ENCODE measurements at places on chromosomes 13 and 19.

DNA sequence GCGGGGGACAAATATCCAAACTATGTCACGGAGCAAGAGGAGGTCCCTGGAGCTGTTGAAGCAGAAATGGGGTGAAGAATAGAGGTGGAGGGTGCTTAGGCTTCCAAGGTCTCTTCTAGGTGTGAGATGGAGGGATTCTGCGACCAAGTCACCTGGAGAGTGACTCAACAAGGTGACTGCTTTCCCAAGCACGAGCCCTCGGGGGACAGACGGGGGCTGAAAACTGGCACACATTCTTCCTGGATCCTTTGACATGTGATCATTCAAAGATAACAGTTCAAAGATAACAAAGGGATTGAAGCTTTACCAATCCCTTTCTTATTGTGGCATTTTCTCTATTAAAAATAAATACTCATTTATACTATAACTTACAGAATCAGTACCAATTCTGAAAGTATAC is 2.2 kb upstream of the TEX101 start:
- DNase-seq = no peak

GRCh38 chr19:32798201-32798600 is 71.4 kb downstream of the SLC7A9 start:
- DNase-seq = no peak

- DNase-seq = no peak
Measured at GRCh38 chr13:99193152-99193551, 7.5 kb upstream of the UBAC2 start.

GRCh38 chr19:7690779-7691258 is 10.2 kb downstream of the TRAPPC5 start:
- DNase-seq = no peak

- DNase-seq = no peak
Measured at GRCh38 chr19:3411636-3412035, 45.3 kb downstream of the NFIC start.

GRCh38 chr13:44331912-44332851 is 41.4 kb upstream of the SERP2 start:
- DNase-seq = no peak

DNA sequence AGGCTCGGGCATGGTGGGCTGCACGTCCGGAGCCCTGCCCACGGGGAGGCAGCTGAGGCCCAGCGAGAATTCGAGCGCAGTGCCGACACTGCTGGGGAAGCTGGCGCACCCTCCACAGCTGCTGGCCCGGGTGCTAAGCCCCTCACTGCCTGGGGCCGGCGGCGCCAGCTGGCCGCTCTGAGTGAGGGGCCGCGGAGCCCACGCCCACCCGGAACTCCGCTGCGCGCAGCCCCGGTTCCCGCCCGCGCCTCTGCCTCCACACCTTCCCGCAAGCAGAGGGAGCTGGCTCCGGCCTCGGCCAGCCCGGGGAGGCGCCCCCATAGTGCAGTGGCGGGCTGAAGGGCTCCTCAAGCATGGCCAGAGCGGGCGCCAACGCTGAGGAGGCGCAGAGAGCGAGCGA is 2080.4 kb downstream of the PCDH9 start:
- no peak for DNase-seq

DNA sequence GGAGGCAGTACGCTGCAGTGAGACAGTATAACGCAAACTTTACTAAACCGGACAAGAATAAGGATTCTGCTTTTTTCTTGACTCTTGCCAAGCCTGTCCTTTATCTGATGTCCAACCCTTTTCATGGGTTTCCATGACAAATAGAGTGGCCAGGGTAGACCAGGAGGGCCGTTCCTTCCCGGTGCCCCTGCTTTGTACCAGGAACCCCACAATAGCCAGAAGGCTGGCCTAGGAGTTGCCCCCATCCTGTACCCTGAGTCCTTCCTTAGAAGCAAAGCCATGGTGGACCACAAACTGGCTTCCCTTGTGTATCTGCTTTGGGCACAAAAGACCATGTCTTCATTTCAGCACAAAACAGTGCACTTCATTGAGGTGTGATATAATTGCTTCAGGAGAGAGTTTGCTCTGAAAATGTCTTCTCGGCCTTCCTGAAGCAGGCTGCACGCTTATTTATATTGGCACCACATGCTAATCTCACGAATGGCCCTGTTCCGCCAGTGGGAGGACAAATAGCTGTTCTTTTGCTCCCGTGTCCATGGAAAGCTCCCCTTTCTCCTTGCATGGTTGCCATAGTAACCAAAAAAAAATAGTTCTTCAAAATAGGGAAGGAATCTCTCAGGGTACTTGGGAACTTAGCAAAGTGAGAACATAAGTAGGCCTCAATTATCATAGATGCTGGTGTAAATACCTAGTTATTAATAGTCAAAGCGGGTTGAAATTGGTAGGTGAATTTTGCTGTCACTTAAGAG is 222.1 kb downstream of the ZIC5 start:
- DNase-seq = no peak

- DNase-seq = no peak
Measured at GRCh38 chr13:34217343-34218025, 399.5 kb downstream of the RFC3 start.

GRCh38 chr13:32298695-32299094 is 16.5 kb downstream of the ZAR1L start:
- DNase-seq = no peak

GRCh38 chr19:46840498-46840942 is 10.1 kb downstream of the AP2S1 start:
- DNase-seq = no peak

- DNase-seq = no peak
Measured at GRCh38 chr13:28385362-28385761, 109.6 kb downstream of the FLT1 start.

GRCh38 chr13:40553356-40553755 is 113.1 kb downstream of the FOXO1 start:
- DNase-seq = no peak

- no peak for DNase-seq
Measured at GRCh38 chr13:59728896-59729545, 434.7 kb downstream of the DIAPH3 start.

DNA sequence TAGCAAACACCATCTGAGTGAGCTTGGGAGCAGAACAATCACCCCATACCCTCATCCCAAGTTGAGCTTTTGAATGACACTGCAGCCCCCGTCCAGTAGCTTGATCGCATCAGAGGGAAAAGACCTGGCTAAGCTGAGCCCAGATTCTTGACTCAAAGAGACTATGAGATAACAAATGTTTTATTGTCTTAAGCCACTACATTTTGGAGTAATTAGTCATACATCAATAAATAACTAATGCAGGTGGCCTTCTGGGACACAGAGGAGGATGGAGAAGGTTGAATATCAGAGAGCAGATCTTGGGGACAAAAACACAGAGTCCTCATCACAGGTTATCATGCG is 24.6 kb upstream of the IGSF23 start:
- no peak for DNase-seq

DNA sequence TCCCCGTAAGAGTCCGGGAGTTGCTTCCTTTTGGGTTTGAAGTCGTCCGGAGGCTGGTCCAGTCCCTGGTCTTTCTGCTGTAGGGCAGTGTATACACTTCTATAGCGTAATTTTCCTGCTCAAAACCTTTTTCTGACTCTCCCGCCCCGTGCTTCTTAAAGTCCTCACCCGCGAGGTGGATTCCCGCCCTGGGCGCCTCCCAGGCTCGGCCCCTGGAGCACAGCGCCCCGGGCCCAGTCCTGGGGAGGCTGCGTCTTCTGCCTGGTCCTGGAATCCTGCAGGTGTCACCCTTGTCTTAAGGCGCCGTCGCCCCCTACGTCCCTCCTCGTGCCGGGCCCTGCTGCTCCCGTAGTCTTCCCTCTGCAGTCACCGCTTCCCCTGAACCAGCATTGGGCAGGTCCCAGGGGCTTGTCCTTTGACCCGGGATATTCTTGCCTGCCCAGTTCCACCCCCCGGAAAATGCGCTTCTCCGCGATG is 34.4 kb upstream of the ZNF808 start:
- no peak for DNase-seq

- DNase-seq = no peak
Measured at GRCh38 chr19:6970443-6970842, 50.8 kb downstream of the MBD3L2B start.

- no peak for DNase-seq
Measured at GRCh38 chr19:45402298-45403061, 2.4 kb downstream of the PPP1R13L start.

DNA sequence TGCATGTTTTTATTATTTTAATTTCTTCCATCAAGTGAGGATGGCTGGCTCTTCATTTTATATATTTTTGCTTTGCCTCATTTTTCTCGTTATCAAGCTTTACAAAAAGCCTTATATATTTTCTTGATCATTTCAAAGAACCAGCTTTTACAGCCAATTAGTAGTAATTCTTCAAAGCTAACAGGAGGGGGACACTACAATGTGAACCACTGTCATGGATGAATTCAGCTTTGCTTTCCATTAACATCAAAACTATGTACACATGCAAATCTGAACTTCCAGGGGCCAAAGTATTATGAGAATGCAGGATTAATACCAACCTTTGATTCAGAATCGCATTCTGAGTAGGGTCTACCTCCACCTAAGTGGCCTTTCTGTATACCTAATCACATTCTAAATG is 11.1 kb downstream of the UQCRFS1 start:
- no peak for DNase-seq

DNA sequence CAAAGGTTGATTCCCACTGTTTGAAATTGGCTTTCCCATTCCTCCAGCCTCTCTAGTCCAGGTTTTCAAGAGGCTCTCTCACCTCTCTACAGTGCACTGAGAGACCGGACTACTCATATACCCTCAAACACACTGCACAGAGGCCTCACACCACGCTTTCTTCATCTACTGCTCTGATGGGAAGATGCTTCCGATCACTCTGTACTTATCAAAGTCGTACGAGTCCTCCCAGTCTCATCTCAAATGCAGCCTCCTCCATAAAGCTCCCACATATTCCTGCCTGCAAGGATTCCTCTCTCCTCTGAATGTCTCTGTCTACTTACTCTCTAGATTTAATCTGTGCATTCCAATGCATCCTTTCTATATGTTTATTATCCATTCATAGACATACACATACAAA is 164.4 kb downstream of the EFNB2 start:
- no peak for DNase-seq

GRCh38 chr13:100646030-100646673 is 28.4 kb downstream of the TMTC4 start:
- DNase-seq = no peak

DNA sequence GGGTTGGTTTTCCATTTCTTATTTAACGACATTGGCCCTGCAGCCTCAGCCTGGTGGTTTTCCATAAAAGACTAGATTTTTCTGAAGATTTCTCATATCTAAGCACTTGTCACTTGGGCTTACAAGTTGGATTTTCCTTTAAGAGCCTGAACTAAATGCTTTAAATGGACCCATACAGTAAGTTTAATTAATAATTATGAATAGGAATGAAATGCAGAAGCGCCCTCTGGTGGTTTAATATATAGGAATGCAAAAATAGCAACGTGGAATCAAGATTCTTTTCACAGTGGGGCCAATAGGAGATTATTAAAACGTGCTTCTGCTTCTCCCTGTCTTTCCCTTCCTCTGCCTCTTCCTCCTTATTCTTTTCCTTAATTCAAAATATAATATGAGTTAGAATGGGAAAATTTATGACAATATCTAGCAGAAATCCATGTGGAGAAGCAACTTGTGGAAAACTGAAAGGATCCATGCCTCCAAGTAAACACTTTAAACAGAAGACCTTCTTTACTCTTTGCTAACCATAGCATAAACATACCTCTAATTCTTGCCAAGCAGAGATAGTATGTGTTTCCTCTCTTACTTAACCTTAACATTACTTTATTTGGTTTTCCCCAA is 324.0 kb downstream of the GPC5 start:
- no peak for DNase-seq

DNA sequence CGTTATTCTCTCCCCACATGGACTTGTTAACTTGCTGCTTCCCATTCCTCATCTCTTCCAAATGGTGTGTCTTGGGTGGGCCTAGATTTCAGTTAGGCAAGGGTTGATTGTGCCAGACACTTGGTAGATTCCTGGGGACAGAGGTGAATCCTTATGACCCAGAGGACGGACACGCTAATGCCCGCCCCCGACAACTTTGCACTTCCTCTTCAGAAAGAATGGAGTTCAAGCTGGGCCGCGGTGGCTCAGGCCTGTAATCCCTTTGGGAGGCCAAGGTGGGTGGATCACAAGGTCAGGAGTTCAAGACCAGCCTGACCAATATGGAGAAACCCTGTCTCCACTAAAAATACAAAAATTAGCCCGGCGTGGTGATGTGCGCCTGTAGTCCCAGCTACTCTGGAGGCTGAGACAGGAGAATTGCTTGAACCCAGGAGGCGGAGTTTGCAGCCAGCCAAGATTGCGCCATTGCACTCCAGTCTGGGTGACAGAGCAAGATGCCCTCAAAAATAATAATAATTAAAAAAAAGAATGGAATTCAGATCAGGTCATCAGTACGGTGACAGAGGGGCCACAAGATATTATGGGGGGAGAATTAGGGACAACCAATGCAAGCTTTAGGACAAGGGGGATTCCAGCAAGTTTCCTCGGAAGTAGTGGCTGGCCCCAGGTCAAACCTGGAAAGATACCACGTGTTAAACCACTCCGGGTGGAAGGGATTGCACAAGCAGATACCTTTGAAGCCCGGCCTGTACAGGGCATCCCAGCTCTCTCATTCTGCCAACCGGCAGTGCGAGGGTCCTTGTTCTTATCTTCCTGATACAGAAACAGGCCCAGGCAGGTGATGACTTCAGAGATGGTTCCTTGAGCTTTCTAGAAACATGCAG is 2.7 kb downstream of the MYO9B start:
- DNase-seq = no peak

- DNase-seq = no peak
Measured at GRCh38 chr13:82905071-82905470, 977.2 kb downstream of the SLITRK1 start.

DNA sequence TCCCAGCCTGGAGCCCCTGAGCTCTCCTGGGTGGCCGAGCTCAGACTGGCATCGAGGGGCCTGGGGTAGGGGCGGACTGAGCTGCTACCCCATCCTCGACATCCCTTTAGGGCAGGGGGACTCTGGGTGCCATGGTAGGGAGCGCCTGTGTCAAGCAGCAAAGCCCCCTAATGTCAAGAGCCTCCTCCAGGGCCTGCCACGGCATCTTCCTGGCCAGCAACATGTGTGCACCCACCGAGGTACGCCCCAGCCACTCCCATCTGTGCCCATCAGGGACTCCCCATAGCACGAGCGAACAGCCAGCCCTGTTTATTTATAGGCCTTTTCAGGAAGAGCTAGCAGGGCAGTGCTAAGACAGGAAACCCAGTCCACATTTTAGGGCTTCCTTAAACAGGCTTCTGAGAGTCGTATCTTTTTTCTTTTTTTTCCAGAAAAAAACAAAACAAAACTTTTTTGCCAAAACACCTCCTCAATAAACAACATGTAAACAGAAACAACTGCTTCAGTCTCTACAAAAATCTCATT is 14.3 kb downstream of the LRP3 start:
- DNase-seq = no peak

GRCh38 chr13:102225892-102226291 is 176.0 kb downstream of the FGF14 start:
- DNase-seq = no peak

- no peak for DNase-seq
Measured at GRCh38 chr13:25699056-25699455, 327.3 kb downstream of the ATP8A2 start.

GRCh38 chr19:472005-472858 is 11.4 kb upstream of the SHC2 start:
- no peak for DNase-seq

GRCh38 chr13:79898996-79899395 is 418.0 kb downstream of the NDFIP2 start:
- no peak for DNase-seq

Measured in activated CD8-positive, alpha-beta memory T cell treated with anti-CD3 and anti-CD28 coated beads for 1 hour (primary cell).